Frontal cortex (tissue), 4 donors: ENCODE measurements at places on chromosomes 4 and X.

- peak; percentile 70 for DNase-seq
Measured at GRCh38 chr4:3765271-3766035, 732 bp upstream of the ADRA2C start.

DNA sequence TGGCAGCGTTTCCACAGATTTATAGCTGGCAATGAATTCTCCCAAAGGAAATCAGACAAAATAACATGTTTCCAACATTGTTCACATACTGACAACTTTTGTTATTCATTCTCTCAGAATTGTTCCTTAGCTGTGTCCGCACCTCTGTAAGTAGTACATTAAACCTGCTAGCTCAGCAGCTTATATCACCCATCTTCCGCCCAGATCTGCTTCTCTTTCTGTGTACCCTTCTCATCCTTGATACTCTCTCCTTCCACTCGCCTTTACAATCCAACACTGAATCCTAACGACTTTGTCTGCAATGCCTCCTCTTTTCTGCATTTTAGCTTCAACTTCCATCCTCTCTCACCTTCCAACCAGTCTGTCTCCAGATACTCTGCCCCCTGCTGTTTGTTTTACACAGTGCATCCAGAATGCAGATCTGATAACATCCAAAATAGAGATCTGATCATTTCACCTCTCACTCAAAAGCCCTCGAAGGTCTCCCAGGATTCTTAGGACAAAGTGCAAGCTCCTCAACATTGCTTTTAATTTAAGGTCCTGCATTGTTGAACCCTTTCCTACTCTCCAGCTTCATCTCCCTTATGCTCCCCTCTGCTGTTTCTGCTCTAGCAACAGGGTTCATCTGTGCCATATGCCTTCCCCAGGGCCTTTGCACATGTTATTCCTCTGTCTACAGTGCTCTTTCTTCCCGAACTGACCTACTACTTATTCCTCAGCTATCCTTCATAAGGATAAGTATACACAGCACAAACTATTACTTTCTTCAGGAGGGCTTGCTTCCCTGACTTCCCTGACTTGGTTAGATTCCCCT, 67.3 kb upstream of the VBP1 start:
- no peak for DNase-seq

DNA sequence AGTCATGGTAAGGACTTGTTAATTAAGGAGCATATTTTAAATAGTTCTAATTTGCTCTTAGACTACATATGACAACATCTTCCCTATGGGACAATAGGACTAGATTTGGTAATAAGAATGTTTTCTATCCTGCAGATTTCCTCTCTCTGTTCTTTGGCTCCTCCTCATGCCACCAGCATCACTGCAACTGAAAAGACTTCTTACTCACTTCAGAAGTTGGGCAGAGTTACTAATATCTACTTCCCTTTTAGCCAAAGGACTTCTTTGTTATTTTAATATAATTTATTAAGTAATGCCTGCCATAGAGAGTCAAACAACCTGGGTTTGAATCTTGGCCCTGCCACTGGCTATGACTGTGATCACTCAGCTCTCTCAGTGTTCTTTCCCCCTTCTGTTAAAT, 16.4 kb downstream of the MMAA start:
- no peak for DNase-seq

DNA sequence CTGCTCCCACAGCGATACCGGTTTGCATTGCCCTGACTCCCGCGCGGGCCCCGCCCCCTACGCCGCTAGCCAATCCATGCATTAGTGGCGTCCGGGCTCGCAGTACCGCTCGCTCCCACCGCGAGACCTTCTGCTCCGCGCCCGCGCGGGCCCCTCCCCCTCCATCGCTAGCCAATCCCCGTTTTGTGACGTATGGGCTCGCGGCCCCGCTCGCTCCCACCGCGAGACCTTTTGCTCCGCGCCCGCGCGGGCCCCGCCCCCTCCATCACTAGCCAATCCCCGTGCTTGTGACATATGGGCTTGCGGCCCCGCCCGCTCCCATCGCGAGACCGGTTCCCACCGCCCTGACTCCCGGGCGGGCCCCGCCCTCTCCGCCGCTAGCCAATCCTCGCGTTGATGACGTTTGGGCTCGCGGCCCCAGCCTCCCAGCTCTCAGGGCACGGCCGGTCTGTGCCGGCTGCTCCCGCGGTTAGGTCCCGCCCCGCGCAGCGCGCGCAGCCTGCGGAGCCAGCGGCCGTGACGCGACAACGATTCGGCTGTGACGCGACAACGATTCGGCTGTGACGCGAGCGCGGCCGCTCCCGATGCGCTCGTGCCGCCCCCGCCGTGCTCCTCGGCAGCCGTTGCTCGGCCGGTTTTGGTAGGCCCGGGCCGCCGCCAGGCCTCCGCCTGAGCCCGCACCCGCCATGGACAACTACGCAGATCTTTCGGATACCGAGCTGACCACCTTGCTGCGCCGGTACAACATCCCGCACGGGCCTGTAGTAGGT, at the start of gene EMD:
EMD (plus strand) TSS at position 497 of the 770 bp plus-strand sequence; CDS start at position 687, 190 bp downstream.
- DNase-seq, result peak; percentile 93

DNA sequence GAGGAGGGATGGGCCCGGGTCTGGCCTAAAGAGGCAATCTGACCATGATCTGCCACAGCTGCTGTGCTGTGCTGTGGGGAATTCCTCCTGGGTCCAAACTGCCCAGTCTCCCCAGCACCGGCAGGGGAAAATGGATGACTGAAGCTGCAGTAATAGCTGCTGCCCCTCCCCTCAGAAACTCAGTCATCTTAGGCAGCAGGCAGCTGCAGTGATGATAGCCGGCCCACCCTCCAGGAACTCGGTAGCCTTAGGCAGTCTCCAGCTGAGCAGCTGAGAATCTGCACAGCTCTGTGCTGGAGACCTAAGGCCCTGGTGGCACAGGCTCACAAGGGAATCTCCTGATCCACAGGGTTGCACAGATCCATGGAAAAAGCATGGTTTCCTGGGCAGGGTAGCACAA, 113.4 kb upstream of the USP38 start:
- no peak for DNase-seq

- no peak for DNase-seq
Measured at GRCh38 chrX:130563476-130563875, 161.7 kb downstream of the RBMX2 start.

- no peak for DNase-seq
Measured at GRCh38 chr4:69984030-69984443, 11.7 kb upstream of the STATH start.

- DNase-seq, result no peak
Measured at GRCh38 chr4:67101612-67102011, 443.7 kb downstream of the CENPC start.

GRCh38 chr4:122855353-122855890, 28.8 kb downstream of the FGF2 start:
- no peak for DNase-seq

DNA sequence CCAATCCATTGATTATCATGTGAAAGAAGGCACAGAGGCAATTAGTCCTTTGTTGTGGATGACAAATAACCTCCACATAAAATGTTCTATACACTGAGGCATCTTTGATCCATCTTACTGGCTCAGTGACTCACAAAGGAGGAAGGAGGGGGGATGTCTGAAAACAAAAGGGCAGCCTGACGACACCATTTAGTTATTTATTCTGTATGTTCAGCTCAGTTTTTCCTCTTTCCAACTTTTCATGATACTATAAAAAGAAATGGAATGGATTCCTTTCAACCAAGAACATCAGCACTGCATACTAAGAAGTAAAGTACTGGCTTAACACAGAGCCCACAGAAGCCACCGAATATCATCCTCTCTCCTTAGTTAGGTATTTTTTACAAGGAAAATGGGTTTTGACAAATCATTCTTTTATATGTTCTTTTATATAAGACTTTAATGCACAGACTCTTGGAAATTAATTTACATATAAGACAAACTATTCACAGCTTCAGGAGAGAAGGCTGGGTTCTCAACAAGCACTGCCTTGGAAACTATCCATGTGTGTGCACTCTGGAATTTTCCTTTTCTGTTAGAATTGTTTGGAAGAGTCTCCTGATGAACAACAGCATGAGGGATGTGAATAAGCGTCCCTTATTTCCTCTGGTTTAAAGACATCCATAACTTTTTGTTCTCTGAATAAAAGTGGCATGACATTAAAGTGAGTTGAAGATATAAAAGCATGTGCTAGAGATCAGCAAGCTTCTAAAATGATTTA, 135.6 kb downstream of the TSPAN5 start:
- no peak for DNase-seq

DNA sequence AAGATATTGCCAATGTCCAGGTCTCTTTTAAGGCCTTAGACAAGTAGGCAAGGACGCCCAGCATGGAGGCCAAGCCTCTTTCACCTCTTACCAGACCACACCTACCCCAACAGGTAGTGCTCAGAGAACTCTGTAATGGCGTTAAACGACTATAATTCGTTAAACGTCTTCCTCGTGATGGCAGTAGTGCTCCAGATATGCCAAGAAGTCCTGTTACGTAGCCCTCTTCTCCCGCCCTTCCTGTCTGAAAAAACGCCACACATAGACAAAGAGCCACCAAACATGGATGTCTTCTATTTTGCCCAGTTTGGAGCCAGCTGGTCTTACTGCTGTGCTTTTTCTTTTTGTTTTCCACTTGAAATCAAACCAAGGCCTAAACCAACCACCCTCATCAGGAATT, 190.7 kb downstream of the OR13H1 start:
- DNase-seq, result no peak

DNA sequence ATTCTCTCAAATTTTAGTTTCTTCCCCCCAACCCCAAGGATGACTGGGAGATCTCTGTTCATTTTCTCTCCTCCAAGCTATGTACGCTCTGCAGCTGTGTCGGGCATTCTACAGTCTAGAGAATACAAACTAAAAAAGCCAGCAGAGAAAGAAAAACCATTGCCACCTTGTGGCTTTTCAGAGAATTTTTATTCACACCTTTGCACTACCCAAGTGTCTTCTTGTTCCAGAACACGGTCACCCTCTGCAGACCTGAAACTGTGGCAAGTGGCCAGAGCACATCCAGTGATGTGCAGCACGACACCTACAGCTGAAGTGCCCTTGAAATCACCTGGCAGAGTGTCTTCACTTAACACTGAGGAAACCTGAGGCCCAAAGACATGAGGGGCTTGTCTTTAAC, 68.6 kb downstream of the CHST7 start:
- DNase-seq, result no peak

DNA sequence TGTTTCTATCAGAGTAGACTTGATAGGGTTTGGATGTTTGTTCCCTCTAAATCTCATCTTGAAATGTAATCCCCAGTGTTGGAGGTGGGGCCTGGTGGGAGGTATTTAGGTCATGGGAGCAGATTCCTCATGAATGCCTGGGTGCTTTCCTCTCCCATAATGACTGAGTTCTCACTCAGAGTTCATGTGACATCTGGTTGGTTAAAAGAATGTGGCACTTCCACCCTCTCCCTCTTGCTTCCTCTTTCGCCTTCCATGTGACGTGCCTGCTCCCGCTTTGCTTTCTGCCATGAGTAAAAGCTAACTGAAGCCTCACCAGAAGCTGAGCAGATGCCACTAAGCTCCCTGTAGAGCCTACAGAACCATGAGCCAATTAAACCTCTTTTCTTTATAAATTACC, 47.3 kb upstream of the SRPX start:
- no peak for DNase-seq

- peak; percentile 8 for DNase-seq
Measured at GRCh38 chr4:30724247-30724646, 4.1 kb downstream of the PCDH7 start.

GRCh38 chr4:8195431-8195830, 3.7 kb upstream of the SH3TC1 start:
- no peak for DNase-seq

DNA sequence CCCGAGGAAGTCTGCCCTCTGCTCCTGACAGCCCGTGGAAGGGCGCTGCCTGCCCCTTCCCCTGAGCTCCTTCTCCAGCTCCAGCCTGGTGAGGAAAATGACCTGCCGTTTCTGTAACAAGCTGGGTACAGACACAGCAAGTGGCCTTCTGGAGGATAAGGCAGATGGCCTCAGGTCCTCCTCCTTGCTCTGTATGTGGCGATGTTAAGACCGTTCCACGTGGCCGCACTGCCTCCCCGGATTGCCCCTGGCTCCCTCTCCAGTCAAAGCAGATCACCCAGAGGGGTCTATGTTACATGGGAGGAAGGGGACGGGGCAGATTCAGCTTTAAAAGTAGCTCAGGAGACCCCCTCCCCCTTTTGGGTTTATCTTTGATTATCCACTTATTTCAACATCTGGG, 80.3 kb upstream of the GATB start:
- no peak for DNase-seq

DNA sequence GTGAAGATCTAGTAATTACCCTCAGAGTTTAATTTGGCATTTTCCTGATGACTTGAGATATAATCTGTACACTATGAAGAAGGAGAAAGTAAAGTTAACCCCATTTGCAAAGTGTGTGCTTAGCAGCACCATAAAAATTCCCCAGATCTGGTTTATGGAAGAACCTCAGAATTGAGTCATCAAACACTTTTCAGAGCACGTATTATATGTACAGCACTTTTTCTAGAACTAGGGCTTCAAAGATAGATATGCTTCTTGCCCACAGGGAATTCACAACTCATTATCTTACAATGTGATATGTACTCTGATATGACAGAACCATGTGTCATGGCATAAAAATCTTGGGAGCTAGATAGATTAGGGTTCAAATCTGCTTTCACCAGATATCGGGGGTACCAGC, 150.9 kb downstream of the SLC10A7 start:
- no peak for DNase-seq

GRCh38 chr4:90027565-90027964, 99.6 kb upstream of the CCSER1 start:
- DNase-seq, result no peak

DNA sequence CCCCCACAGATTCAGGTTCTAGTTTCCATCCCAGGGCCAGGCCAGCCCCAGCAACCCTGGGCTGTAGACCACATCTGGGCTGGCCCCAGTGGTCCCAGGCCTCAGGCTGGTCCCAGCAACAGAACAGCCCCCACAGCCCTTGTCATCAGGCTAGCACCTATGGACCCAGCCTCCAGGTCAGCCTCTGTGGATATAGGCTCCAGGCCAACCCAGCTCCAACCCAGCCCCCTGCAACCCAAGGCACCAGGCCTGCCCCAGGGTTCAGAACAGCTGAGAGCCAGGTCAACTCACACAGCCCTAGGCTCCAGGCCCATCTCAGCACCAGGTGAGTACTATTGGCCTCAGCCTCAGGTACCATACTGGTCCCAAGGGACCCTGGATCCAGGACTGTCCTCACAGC, 155.3 kb downstream of the PWWP3B start:
- DNase-seq, result no peak

GRCh38 chr4:94214703-94215319, 7.1 kb downstream of the SMARCAD1 start:
- DNase-seq, result no peak

DNA sequence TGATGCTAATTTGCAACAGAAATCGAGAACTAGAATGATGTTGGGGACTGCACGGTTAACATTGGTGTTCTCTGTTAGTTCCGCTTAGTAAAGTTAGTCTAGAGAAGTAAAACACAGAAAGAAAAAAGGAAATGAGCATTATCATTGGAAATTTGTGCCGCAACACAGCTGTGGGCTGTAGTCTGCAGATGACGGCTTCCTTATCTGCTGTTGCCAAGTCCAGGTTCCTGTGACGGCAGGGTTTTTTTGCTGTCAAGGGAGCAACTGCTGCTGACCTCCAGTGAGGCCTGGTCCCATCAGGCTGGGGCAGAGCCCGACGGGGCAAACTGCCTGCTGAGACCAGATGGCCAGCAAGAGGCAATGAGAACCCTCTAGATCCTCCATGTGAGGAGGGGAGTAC, 38.9 kb upstream of the PHEX start:
- DNase-seq, result no peak
